A549 treated with RU486 at 1 μM for 4 hours (cell line): ENCODE measurements at places on chromosomes 3 and 15. TPM values are rescaled to one million over a fixed set of nuclear protein-coding genes. Genes with fewer than 3 reads are reported as not detected.

The KBTBD13 gene
- not detected in 5 replicates for total RNA-seq

The TYRO3 gene
- 12.6 to 16.0 TPM (median 12.7 TPM) in 5 replicates for total RNA-seq

The ITIH4 gene
- 0.35 to 1.6 TPM (median 0.55 TPM) in 5 replicates for total RNA-seq

The CEP19 gene
- 2.1 to 3.4 TPM (median 2.6 TPM) in 5 replicates for total RNA-seq
